ENCODE measurements at places on chromosomes 16 and 17.

GRCh38 chr16:72798264-72798663, 249.7 kb downstream of the ZFHX3 start:
- no peak for DNase-seq

DNA sequence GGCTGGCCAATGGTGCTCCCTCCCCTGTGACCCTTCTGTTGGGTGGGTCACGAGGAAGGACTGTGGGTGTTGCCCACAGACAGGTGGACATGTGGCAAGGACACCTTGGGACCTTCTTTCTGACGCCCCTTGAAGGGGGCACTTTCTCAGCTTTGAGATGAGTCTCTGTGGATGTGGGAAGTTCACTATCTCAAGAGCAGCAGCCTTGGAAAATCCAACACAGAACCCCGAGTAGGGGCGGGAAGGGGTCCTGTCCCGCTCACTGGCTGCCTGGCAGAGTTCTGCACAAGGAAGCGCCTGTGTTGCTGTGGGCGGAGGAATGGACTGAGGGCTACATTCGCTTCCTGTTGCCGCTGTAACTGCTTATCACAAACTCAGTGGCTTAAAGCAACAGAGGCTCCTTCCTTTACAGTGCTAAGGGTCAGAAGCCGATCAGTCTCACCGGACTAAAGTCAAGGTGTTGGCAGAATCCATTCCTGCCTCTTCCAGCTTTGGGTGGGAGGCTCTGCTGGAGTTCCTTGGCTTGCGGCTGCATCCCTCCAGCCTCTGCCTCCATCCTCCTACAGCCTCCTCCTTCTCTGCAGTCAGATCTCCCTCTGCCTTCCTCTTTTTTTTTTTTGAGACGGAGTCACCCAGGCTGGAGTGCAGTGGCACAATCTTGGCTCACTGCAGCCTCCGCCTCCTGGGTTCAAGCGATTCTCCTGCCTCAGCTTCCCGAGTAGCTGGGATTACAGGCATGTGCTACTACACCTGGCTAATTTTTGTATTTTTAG, 305.2 kb downstream of the SEC14L1 start:
- peak; percentile 56 for DNase-seq

- DNase-seq: no peak
Measured at GRCh38 chr17:67238991-67239390, 6.0 kb downstream of the HELZ start.

GRCh38 chr17:46940692-46941404, 17.9 kb downstream of the GOSR2 start:
- peak; percentile 76 for DNase-seq

GRCh38 chr17:32596628-32597027, 109.8 kb downstream of the CDK5R1 start:
- no peak for DNase-seq

GRCh38 chr17:57349541-57350247, 93.4 kb downstream of the MSI2 start:
- no peak for DNase-seq

- peak; percentile 83 for DNase-seq
Measured at GRCh38 chr16:14003074-14003570, 68.0 kb upstream of the MRTFB start.

DNA sequence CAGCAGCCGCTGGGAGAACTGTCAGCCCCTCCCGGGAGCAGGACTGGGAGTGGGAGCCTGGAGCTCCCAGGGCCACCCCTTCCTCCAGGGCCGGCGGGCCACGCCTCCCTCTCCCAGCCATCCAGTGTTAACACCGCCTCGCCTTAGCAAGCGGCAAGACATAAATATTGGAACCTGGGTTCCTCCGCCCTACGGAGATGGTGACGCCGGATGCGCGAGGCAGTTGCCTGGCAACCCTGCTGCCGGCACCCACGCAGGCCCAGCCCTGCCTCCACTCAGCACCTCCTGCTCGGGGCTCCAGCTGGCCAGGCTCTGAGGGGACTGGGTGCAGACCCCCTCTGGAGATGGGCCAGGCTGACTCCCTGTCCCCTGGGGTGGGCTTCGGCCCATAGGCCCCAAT, 27.4 kb upstream of the CACNA1H start:
- no peak for DNase-seq

GRCh38 chr17:16428098-16428882, 12.9 kb downstream of the TRPV2 start:
- no peak for DNase-seq

DNA sequence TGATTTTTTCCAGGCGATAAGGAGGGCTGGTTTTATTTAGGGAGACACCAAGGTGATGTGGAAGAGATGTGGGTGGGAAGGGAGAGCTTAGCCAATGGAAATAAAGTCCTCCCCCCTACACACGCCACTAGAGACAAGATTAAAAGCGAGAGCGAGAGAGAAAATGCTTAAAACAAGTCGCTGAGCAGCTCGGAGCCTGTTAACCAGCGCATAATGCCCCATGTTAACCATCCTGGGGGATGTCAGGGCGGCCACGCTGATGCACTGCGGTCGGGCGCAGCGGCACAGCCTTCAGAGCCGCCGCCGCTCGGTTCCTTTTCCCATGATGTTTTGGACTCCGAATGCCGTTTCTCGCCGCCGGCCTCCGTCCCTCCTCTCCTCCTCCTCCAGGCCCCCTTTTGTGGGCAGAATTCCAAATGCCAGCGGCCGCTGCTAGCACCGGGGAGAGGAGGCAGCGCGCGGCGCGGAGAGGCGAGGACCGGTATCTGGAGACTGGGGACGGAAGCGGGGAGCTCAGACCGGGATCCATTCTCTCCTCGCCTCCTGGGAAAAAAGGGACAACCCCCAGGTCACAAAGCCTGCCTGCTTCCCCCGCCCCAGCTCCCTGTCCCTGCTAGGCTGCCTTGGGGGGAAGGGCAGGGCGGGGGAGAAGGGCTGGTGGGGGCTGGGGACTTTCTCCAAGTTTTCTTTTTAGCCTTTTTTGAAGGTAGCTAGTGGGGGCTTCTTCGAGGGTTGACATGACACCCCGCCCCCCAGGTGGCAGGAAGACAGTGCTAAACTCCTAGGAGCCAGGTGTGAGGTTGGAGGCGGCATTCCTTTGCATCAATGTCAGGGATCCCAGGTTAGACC, 98.1 kb upstream of the CCL2 start:
- no peak for DNase-seq

DNA sequence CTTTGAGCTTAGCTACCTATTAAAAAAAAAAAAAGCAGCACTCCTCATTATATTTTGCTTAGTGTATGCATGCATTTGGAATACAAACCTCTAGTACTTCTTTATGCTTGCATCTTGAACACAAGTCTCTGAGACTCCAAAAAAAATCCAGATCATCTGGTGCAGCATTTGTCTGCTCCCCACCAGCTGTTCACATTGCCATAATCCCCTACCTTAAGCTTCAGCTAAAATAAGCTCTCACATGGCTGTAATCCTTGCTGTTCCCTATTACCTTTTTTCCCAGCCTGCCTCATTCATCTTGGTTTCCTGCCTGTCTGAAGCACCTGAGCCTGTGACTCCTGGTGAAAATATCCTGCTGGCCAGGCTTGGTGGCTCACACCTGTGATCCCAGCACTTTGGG, 7.5 kb upstream of the NFATC2IP start:
- no peak for DNase-seq

DNA sequence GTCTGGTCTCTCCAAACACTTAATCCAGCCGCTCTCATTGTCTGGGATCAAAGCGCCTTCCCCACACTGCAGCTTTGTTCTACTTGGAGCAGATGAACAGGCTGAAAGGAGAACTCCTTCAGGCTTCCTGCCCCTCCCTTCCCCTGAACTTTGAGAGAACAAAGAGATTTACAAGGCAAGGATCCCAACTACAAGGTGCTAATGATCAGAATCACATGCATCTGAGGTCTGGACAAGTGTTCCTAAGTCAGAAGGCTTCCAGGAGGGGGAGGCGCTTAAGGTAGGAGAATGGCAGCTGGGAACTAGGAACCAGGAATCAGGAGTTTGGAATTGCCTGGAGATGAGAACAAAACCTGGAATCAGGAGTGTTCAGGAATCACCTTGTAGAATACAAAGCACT, 606.3 kb upstream of the CDH11 start:
- peak; percentile 14 for DNase-seq

DNA sequence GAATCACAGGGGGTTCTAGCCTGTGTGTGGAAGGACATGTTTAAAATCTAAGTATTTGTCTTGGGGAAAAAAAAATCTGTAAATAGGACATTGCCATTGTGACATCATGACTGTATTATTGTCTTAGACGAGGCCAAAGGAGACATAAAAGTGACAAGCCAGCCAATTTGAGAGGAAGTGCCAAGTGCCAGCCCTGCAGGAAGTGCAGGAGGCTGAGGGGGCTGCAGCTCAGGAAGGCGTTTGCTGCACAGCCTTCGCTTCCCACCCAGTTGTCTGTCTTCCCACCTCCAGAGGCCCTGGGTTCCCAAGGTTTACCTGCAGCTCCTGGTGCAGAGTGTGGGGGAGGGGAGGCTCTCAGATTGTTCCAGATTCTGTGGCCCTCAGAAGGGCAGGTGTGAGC, 1.3 kb downstream of the ADCY7 start:
- DNase-seq: peak; percentile 15

- no peak for DNase-seq
Measured at GRCh38 chr17:73208139-73208827, 15.4 kb downstream of the COG1 start.

DNA sequence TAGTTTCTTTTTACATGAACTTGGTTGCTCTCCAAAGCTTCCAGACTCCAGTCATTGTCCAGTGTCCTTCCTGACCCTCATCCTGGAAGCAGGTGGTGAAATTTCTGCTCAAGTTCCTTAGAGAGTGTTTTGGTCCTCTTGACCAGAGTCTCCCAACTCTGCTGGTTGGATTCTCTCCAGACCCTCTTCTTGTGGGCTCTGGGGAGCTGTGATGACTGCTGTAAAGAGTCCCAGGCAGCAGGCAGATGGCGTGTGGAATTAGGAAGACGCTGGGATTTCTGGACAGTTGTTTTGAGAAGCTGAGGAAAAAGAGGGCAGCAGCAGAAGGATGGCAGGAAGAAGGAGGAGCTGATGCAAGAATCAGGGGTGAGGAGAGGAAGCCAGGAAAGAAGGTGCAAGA, 1.6 kb upstream of the SEZ6 start:
- no peak for DNase-seq

GRCh38 chr16:4684763-4685162, 8.6 kb upstream of the NUDT16L1 start:
- DNase-seq: no peak

DNA sequence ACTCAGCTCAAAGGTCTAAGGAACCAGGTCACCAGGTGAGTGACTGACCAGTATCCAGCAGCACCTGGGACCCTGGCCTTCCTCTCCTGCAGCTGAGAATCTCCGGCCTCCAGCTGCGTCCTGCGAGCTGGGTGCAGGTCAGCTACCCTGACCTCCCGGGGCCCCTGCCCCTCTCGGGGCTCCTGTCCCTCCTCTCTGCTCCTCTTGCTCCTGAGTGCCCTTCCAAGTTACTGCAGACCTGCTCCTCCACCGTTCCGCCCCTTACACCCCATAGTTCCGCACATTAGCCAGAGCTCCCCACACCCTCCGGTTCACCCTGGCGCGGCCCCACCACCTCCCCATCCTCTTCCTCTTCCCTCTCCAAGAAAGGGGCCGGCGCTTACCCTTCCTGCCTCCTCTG, 10.6 kb downstream of the FOXJ1 start:
- no peak for DNase-seq

GRCh38 chr16:85567101-85567866, 45.8 kb upstream of the GSE1 start:
- DNase-seq: no peak

GRCh38 chr17:58515286-58515685, 848 bp upstream of the MTMR4 start:
- DNase-seq: no peak

DNA sequence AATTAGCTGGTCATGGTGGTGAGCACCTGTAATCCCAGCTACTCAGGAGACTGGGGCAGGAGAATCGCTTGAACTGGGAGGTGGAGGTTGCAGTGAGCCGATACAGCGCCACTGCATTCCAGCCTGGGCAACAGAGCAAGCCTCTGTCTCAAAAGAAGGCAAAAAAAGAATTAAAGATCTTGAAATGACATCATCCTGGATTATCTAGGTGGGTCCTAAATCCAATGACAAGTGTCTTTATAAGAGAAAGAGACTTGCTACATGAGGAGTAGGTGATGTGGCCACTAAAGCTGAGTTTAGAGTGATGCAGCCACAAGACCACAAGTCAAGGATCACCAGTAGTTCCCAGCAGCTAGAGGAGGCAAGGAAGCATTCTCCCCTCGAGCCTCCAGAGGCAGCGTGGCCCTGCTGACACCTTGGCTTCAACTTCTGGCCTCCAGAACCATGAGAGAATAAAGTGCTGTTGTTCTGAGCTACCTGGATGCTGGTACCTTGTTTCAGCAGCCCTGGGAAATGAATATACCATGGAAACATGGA, 15.8 kb downstream of the CIITA start:
- DNase-seq: no peak

DNA sequence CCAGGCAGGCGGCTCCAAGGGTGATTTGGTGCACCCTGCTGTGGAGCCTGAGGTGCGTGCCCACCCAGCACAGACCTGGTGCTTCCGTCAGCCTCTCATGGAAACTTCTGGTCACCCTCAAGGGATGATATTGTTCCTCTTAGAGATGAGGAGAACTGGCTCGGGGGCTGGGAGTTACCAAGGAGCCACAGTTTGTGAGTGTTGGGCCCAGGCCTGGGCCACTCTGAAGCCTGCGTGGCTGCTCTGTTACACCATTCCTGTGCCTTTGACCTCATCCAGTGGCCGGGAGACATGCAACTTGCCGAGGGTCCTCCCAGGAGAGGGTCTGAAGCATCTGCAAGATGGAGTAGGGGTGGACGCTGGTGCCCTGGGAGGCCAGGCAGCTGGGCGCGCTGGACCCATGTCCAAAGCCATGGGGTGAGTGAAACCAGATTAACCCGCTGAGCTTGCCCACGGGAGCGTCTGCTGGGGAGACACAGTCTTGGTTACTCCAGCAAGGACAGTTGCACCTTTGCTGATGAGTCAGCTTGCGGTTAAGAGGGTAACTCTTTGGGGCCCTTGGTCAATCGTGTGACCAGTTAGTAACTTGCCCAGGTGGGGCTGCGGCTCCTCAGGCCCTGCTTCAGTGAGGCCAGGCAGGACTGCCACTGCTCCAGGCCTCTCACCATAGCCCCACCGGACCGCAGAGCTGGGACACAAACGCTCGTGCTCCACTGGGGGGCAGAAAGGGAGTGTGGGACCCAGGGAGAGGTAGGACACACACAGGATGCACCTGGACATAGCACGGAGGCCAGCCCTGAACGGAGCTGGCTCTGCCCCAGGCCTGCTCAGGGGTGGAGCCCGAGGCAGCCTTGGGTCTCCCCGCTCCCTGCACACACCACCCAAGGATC, 7.5 kb downstream of the C16orf90 start:
- DNase-seq: no peak
